ENCODE measurements at places on chromosomes 2 and 18.
A peak's percentile ranks its signal among the peaks of the same experiment; 100 is the strongest.

DNA sequence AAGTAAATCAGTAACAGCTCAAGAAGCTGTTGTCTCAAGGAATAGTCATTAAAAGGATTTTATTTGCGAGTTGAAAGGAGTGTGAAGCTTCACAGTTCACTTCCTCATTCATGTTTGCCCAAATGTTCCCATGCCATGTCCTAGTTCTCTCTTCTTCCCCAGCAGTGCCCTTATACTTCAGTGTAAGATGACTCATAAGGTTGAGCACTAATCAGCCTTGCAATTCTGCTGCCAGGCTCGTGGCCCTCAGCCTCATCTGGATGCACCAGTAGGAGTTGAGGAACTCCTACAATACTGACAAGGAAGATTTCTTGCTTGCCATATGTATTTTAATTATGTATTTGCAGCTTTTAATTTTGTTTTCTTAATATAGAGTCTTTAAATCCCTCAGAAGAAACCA is 1980.4 kb downstream of the SUCLG1 start:
- DNase-seq = no peak

GRCh38 chr18:24805156-24805555 is 344.7 kb downstream of the HRH4 start:
- DNase-seq = no peak

DNA sequence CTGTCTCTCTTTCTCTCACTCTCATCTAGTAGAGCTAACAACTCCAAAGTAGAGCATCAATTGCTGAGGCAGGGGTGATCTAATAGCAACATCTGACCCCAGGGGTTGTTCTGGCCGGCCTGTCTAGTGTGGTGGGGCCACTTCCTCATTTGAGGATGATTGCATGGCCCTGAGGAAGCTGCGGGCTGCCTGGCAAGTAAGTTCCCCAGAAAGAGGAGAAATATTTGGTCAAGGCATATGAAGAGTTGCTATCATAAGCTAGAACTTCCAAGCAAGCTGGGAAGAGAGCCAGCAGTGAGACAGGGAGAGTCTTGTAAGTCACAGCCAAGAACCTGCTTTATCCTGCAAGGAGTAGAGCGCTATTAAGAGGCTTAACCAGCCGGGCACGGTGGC is 50.8 kb upstream of the TMEM87B start:
- DNase-seq = no peak

DNA sequence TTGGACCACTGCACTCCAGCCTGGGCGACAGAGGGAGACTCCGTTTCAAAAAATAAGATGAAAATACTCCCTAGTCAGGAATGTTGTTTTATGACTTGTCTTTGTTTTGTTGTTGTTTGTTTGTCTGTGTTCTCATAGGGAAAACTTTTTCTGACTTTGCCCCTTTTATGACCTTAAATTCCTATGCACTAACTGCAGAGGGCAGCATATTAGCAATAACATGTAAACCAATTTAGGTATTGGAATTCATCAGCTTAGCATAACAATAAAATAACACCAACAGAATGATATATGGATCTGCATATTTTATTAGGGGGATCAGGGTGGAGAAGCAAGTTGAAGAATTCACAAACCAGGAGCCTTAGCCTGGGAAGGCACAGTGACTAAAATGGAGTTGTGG is 631.5 kb downstream of the SUCLG1 start:
- no peak for DNase-seq

DNA sequence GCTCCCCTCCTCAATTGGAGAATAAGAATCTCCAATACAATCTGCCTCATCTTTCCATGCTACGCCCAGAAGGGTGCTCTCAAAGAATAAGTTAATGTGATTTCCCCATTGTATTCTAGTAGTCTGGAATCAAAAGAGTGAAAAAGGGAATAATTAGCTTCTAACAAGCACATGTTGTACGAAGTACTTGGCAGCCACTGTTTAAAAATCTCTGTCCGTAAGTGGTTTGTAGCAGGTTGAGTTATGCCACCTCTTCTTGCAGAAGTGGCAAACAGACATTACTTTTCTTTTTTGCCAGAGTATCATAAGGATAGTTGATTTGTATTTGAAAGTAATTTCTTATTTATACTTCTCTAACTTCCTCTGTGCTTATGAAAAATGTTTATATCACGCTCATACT is 184.7 kb downstream of the CD226 start:
- DNase-seq = no peak

DNA sequence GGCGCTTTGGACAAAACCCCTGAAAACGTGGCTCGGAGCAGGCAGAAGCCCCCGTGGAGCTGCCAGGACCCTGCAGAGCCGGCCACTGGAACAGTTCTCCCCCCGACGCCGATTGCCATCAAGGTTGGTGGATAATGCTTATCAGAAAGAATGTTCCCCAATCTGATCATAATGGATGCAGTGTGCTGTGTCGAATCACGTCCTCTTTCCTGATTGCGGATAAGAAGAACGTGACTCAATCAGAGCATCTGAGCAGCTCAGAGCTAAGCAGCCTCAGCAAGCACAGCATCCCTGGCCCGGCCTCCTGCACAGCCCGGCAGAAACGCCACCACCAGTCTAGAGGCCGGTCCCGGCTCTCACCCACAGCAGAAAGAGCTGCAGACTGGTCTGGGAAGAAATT is 488.0 kb downstream of the EIPR1 start:
- no peak for DNase-seq

DNA sequence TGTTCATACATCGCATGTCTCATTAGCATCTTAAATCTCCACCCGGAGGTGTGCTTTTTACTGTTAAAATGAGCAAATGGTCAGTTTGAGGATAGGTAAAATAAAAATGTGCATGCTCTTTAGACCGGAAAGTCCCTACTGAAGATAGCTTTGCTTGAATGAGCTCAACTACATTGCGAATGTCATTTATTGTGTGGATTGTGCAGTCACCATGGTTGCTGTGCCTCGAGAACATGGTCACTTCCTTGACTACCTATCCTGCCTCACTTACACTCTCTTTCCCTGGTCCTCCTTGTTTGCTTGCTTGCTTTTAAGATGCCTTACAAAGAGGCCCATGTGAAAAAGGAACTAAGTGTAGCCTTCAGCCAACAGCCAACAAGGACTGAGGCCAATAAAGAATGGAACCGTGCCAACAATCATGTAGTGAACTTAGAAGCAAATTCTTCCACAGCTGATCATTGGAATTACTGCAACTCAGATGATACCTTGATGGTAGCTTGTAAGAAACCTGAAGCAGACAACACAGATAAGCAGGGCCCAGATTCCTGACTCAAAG is 72.2 kb upstream of the BARD1 start:
- no peak for DNase-seq

GRCh38 chr2:201182650-201183364 is at the start of gene CASP10:
Gene CASP10, plus strand, starts transcription at chr2:201183141. Its CDS starts 2,637 bp downstream, at chr2:201185778.
- DNase-seq = peak; percentile 78

GRCh38 chr2:47405757-47406156 is 2.8 kb downstream of the MSH2 start:
- DNase-seq = no peak

DNA sequence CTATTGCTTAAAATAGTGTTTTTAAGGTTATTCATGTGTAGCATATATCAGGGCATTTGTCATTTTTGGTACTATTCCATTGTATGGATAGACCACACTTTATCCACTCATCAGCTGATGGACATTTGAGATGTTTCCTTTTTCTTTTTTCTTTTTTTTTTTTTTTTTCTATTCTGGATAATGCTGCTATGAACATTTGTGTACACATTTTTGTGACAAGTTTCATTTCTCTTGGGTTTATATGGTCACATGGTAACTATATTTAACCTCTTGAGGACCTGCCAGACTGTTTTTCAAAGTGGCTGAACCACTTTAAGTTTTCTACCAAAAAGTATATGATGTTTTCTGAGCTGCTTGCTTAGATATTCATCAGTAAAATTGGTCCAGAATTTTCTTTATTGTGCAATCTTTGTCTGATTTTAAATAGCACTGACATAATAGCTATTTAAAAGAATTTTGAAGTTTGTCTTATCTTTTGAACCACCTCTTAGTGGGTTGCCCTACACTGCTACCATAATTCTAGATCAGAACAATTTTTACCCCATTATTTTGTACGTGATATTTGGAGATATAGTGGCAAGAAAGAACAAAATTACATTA is 219.4 kb upstream of the SIX3 start:
- DNase-seq = no peak

DNA sequence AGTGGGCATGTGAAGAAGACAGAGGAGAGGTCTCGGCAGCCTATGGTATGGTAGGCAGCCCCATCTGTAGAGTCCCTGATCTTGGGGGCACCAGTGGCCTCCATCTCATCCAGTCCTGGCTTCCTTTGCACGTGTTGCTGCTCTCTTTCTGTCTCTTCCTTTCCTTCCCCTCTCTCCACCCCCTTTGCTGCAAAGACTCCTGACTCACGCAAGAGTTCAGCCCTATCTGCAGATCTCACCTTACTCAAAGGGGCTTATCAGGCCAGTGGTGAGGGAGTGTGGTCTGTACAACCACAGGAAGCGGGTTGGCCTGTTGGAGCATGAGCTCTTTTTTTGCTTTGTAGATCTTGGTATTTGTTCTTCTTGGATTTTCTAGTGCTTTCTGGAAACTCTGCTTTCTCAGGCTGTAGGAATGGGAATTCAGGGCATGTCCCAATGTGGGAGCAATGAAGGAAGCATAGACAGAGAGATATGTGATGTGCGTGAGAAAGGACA is 14.6 kb upstream of the NT5DC4 start:
- no peak for DNase-seq

DNA sequence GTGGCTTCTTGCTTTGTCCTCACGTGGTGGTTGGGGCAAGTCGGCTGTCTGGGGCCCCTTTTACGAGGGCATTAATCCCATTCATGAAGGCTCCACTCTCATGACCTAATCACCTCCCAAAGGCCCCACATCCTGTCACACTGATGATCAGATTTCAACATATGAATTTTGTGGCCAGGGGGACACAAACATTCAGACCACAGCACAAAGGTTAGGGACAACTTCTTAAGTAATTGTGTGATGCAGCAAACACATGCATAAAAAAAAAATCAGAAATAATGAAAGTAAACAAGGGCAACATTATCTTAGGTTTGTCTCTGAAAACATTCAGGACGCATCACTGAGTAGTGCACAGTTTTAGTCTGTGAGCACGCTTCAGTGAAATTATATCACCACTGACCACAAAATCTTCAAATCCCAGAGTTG is 54.2 kb upstream of the FRZB start:
- no peak for DNase-seq

- no peak for DNase-seq
These were observed 20.7 kb downstream of the SMIM21 start for GRCh38 chr18:75406491-75407445.

DNA sequence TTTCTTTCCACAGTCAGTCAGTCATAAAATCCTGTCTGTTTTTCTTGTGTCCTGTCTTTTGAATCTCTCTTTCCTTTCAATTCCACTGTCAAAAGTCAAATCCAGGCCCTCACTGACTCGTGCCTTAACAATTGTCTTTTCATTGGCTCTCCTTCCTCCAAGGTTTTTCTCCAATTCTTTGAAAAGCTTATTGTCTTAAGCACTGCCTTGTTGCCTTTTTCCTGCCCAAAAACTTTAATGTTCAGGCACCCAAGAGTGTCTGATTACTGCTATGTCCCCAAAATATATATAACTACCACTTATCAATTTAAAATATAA is 13.9 kb upstream of the SULT1C4 start:
- DNase-seq = no peak

GRCh38 chr18:72762515-72763122 is 105.2 kb downstream of the NETO1 start:
- DNase-seq = peak; percentile 8

- no peak for DNase-seq
These were observed 33.8 kb upstream of the ACYP2 start for GRCh38 chr2:54081574-54081973.

GRCh38 chr2:207944979-207945600 is 80.2 kb downstream of the PLEKHM3 start:
- no peak for DNase-seq

DNA sequence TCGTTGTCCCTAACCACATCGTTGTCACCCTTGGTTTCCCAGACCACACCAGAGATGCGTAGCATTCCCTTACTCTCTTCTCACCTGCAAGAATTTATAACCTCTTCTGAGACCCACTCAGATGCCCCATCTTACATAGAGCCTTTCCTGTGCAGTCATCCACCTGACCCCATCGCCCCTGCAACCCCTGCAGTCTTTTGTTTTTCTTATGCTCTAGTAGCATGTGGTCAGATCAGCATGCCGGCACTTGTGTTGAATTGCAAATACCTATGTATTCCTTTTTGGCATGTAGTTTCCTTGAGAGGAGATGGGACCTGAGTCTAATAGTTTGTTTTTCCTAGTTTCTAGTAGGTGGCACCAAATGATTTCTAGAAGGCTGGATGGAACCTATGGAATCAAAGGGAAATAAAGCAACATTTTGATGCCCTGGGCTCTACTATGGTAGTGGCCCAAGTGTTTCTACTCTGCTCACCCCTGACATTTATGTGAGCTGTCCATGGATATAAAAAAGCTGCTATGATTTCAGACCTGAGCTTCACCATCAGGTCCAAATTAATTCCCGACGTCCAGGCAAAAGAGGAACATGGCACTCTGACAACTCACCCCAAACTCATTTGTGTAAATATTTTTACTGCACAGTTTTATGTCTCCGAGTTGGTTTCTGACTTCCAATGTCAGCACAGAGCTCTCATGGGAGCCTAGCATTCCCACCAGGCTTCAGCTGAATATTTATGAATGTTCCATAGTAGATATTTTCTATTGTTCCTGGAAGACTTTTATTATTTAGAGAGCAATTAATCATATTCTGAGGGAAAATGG is 143.6 kb downstream of the RNF144A start:
- no peak for DNase-seq

DNA sequence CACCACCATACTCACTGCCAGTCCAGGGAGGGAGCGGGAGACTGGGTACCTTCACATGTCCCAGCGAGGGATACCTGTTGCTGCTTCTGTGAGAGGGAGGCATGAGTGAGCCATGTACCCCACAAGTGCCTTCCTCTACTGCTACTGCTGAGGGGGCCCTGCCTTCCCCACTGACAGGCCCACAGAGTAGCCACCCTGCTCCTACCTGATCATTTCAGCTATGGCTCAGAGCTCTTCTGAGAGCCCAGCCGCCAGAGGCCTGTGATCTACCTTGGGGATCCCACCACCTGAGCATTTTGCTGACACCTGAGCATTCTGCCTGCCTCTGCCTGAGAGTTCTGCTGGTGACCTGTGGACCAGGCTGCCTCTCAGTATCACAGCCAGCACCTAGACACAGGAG is 137.6 kb downstream of the FSIP2 start:
- no peak for DNase-seq

DNA sequence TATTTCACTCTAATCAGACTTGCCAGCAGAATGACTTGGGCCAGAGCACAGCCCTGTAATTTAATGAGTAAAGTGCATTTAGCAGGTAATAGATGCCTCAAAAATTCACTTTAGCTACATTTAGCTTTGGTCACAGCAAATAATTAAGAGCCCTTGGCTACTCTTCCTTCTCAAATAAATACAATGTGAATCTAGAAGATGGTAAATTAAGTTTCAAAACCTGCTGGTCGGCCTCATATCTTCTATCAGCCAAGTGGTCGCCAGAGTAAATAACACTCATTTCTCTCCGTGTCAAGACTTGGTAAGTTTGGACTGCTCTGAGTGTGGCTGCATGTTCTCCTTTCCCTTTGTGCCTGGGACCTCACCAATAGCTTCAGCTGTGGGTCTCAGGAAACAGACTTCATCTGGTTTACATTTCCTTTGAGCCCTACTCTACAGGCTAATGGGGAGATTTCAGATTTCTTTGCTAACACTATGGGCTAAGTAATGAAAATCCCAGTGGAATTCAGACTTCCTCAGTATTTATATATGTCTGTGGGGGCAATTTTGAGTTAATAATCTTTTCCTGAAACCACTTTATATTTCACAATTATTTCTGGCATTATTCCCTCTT is 375.8 kb downstream of the RBM43 start:
- no peak for DNase-seq
